Vagina (tissue), 2 donors: ENCODE measurements at places on chromosomes 12 and 14. TPM values are rescaled to one million over a fixed set of nuclear protein-coding genes. Genes with fewer than 3 reads are reported as not detected.
A peak's percentile ranks its signal among the peaks of the same experiment; 100 is the strongest.

GRCh38 chr12:85183855-85184254 lies 96.2 kb upstream of the ALX1 start:
- DNase-seq, result no peak

- no peak for DNase-seq
These were observed 198.8 kb upstream of the TMEM132C start for GRCh38 chr12:128068211-128068610.

GRCh38 chr12:77299910-77300669 lies 234.7 kb upstream of the E2F7 start:
- DNase-seq, result no peak

DNA sequence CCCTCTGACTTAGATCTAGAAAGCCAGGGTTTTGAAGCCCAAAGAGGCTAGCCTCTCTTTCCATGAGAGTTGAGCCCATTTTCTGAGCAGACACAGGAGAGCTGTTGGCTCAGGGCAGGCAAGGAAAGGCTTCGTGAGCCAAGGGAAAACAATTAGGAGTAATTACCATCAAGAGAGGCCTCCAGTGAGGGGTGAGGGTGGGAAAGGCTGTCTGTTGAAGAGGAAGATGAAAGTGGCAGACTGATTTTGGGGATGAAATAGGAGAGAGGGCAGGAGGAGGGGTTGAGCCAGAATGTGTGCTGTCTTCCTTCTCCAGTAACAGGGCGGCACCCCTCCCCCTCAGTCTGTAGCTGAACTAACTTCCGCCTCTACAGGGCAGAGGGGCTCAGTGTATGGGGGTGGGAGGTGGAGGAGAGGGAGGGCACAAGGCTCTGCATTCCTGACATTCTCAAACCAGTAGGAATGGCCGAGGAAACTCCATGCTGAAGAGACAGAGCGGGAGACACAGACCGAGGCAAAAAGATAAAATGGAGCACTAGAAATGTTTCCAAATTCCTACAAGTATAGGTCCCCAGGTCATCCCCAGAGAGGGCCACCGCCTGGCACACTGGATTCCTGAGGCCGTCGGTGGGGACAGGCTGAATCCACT lies 33.1 kb upstream of the COL2A1 start:
- no peak for DNase-seq

Gene RDH12
- 15.0 TPM for total RNA-seq

- no peak for DNase-seq
These were observed 38.9 kb upstream of the DICER1 start for GRCh38 chr14:95196268-95196667.

Gene CCDC77
- 8.3 TPM for total RNA-seq

GRCh38 chr12:66269142-66269541 lies 33.2 kb upstream of the HELB start:
- DNase-seq, result no peak

Gene BCDIN3D
- 2.7 TPM for total RNA-seq

DNA sequence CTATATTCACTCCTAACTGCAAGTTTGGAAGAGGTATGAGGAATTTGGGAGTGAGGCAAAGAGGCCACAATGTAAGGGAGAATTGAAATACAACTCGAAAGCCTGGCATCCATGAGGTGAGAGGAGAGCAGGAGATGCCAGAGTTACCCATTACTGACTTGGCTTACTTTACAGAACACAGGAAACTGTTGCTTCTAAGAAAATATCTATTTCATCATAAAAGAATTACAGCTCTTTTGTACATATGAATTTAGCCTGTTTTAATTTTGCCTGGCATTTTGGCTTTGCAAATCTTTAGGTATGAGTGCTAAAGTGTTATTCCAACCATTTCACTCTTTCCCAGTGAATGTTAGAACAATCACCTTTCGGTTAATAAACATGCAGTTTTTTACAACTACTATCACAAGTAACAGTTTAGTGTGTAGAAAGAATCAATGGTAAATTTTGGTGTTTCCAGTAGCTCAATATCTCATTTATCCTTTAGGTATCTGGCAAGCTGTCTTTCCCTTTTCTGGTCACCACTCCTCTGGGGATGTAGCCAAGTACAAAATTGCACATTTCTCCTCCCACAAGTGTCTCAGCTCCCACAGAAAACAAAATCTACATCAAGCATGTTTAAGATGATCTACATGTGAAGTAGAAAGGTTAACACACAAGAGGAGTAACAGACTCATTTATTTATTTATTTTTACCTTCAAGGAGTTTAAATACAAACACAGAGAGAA lies 196.6 kb upstream of the DCN start:
- DNase-seq, result no peak

- no peak for DNase-seq
These were observed 35.2 kb upstream of the CPSF6 start for GRCh38 chr12:69204191-69204590.

Gene TDRD9
- 0.74 TPM for total RNA-seq

- DNase-seq, result no peak
These were observed 93.7 kb downstream of the RMST start for GRCh38 chr12:97556302-97556779.

Gene DAAM1
- total RNA-seq, result 42.0 TPM

DNA sequence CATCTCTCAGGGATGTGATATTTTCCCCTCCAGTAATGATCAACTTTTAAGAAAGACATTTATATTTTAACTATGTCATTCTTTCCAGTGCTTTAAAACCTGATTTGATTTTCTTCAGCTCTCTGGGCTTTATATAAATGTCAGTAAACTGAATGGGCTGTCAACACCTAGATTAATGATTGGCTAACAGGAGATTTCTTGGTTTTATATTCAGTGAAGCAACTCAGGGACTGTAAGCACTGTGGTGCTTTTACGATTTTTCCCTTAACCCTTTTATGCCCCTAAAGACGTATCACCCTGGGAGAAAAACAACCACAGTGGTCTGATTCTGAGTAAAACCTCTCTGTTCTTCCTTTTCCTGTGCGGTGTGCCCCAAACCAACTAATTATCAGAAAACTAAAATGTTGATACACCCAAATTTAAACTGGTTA lies 38.0 kb downstream of the PTGER2 start:
- no peak for DNase-seq

Gene EMP1
- 675 TPM for total RNA-seq

Gene VRTN
- not detected for total RNA-seq

- DNase-seq, result peak; percentile 91
These were observed at the start of gene SRGAP1 for GRCh38 chr12:63844391-63845341. Gene SRGAP1, plus strand, starts transcription at chr12:63844700. Its CDS starts 117 bp downstream, at chr12:63844817.

DNA sequence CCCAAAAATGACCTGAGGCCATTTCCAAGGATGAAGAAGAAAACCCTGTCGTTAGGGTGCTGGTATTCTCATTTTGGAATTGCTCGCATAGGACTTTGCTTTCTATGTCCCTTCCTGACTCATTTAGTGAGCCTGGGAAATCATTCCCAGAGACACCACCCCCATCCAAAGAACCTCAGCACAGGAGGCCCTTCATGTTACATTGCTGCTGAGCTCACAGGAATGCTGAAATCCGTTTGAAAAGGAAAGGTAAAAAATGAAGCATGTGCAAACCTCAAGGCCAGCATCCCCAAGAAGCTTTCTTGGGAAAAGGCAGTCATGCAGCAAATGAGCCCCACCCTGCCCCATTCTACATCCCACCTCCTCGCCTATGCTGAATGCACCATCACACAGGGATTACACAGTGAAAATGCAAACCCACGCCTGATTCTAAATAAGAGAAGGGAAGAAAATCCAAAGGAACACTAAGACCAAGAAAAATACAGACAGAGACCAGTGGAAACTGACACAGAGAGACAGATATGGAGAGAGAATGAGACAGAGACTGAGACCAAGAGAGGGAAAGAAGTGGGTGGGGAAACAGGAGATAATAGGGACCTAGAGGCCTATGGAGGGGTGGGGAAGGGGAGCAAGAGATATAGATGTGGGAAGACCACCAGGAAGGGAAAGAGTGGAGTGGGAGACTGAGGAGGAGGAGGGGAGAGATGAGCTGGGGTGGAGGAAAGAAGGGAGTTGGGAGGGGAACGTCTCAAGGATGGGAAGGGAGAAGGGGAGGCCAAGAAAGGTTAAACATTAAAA lies 33.5 kb downstream of the NIN start:
- no peak for DNase-seq

- no peak for DNase-seq
These were observed 154.2 kb downstream of the NOVA1 start for GRCh38 chr14:26443654-26444053.

Gene NKX2-1
- not detected for total RNA-seq

GRCh38 chr12:81633127-81633526 lies 126.0 kb downstream of the PPFIA2 start:
- DNase-seq, result no peak

- no peak for DNase-seq
These were observed 29.7 kb downstream of the AKAP6 start for GRCh38 chr14:32358781-32359180.

Gene CDK4
- 102 TPM for total RNA-seq

Gene CACNB3
- 36.1 TPM for total RNA-seq

DNA sequence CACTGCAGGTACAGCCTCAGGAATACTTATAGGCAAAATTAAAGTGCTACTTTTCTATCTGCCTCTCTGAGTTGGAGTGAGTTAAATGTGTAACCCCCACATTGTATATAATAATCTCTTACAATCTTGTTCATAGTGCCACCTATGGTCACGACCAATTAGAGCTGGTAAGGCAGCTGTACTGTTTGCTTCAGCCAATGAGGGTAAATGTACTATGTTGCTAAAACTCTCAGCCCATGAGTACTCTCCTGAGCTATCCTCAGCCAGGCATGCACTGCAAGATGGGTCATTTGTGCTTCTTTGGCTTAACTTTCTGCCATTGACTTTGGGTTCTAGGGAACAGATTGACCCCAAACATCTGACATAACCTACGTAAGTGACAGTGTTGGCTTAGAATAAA lies 15.0 kb upstream of the MDM2 start:
- DNase-seq, result no peak

DNA sequence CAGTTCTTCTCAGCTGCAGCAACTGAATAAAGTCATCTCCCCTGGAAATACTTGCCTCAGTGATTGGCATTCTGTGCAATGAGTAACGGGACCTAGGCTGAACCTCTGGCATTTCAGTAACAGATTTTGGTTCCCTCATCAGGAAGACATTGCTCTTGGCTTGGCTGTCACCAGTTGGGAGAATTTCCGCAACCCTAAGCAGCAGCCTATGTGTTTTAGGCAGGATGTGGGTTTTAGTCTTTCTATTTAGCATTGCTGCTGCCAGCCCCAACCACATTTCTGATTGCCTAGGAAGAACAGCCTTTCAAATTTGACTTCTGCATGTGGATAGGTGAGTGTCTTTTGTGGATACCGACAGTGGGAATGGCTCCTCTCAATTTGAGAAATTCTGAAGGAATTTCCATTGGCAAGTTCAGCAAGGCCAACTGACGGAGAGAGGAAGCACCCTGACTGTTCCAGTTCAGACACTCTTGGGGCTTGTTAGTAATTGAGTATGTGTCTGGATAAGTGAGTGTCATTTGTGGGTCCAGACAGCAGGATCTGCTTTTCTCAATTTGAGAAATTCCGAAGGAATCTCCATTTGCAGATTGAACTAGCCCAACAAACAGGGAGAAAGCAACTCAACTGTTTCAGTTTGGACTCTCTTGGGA lies 19.0 kb upstream of the CLEC2A start:
- no peak for DNase-seq

Gene MLEC
- 33.1 TPM for total RNA-seq

DNA sequence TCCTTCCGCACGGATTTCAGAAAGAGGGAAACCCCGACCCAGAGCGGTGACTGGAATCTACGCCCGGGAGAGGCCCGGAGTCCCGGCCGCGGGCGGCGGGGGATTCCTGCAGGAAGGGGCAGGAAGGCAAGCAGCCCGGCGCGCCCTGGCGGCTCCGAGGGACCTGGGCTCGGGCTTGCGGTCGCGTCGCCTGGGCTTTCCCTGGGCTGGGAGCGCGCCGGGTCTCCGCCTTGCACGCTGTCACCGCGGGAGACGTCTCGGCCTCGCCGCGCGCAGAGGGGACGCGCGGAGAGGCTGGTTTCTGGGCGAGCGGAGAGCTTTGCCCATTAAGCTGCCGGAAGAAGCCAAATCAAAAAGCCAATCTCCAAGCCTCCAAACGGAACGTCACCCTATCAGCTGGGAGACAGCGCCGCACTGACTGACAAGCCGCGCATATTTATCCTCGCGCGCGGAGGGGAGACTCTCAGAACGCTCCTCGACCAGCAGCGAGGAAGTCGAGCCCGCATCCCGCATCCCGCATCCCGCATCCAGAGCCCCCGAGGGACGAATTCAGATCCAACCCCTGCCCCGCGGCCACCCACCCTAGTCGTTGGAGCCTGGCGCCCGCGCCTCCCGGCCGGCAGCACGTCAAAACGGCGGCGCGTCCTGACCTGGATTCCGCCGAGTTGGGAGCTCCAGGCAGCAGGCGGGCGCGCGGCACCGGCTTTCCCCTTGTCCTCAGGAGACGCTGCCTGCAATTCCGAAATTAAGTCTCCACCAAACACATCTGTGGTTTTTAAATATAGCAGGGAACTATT lies at the start of gene SLC8A3:
Gene SLC8A3, minus strand, starts transcription at position 293 of the 797 bp plus-strand sequence. CDS start 20,529 bp downstream, outside the sequence.
- DNase-seq, result no peak

Gene ADAMTS20
- not detected for total RNA-seq

GRCh38 chr14:105207460-105207901 lies 26.4 kb upstream of the NUDT14 start:
- DNase-seq, result no peak

Gene RFLNA
- total RNA-seq, result 1.7 TPM

DNA sequence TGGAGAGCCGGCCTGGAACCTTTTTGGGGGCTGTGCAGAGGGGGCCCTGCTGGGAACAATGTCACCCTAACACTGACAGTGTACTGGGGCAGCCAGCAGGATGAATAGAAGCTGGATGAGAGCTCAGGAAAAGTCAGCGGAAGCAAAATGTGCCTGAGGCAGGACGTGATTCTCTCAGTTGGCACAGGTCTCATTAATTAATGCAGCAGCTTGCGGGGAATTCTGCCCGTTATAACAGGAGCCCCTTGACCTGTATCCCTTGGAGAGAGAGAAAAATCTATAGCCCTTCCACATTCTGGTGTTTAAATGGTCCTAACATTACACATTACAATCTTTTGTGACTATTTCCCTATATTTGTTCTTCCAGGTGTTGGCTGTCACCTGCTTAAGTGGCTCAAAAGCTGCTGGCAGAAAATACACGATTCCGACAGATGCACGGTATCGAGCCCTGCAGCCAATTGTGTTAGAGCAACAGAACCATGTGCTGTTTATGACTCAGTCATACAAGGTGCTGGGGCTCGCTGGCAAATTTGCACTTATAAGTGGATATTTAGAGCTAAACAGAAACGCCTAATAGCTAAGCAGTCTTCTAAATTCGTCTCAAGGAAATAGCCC lies 854.7 kb downstream of the AACS start:
- no peak for DNase-seq
